ENCODE measurements at places on chromosomes 7 and 10. TPM values are rescaled to one million over a fixed set of nuclear protein-coding genes. Genes with fewer than 3 reads are reported as not detected.

Gene CCDC172
- not detected for total RNA-seq

Gene FAM25C
- not detected for total RNA-seq

Gene RBM48
- 8.1 TPM for total RNA-seq

Gene EXOSC1
- 25.4 TPM for total RNA-seq

Gene AOAH
- not detected for total RNA-seq

Gene OR6B1
- not detected for total RNA-seq

Gene HMX2
- total RNA-seq = not detected

Gene ELFN1
- total RNA-seq = not detected

Gene LIPM
- total RNA-seq = 0.13 TPM

Gene ABCC2
- total RNA-seq = 1.2 TPM

Gene ADAM8
- total RNA-seq = 2.7 TPM

Gene NRP1
- 335 TPM for total RNA-seq

Gene HOXA7
- total RNA-seq = 0.13 TPM

Gene CARD11
- not detected for total RNA-seq

Gene RBM20
- total RNA-seq = 2.4 TPM

Gene NAT16
- total RNA-seq = not detected

Gene VPS41
- 65.7 TPM for total RNA-seq

Gene CALD1
- 684 TPM for total RNA-seq

Gene ZNF853
- 0.99 TPM for total RNA-seq

Gene PRR15
- 0.39 TPM for total RNA-seq

Gene SLC13A1
- not detected for total RNA-seq

Gene CAMK1D
- total RNA-seq = 7.2 TPM

Gene ABHD11
- total RNA-seq = 7.5 TPM

Gene SLC39A12
- total RNA-seq = not detected

Gene OPTN
- 107 TPM for total RNA-seq

Gene CALML5
- total RNA-seq = not detected

Data from smooth muscle cell of the pulmonary artery (primary cell).